Activated naive CD8-positive, alpha-beta T cell treated with anti-CD3 and anti-CD28 coated beads, Interleukin-2, amount 50 U/mL, for 24 hours (primary cell): ENCODE measurements at places on chromosomes 7 and 10.

- DNase-seq = no peak
Measured at GRCh38 chr10:101099901-101100300, 31.2 kb upstream of the TLX1 start.

DNA sequence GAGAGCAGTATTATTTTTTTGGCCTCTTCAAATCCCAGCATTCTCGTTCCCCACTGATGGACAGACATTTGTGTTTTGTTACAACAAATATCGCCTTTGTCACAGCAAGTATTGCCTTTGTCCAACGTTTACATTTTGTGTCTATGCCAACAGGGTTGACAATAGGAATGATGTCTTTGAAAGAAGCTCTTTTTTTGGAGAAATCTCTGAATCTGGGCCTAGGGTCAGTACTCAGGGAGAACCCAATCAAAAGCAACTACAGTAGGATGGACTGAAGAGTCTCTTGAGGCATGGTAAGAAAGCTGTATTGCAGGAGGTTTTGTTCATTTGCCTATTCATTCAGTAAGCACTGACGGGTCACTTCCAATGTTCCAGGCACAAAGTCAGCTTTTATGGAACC lies 57.7 kb upstream of the KLF14 start:
- DNase-seq = no peak

- no peak for DNase-seq
Measured at GRCh38 chr10:80416479-80417098, 8.2 kb downstream of the PRXL2A start.

DNA sequence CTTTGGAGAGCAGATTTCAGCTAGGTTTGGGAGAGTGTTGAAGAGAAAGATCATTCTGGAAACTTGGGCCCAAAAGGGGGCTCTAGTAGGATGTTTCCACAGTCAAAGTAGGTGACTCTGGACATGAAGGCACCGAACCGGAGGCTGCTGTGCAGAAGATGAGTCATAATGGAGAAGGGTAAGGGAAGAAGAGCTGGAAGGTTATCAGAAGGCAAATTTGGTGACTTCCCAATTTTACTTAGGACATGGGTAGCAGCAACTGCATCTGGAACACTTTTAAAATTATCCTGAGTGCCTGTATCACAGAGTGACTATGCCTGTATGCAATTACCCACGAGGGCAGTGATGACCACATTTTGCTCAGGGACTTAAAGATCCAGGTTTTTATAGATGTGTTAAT lies 38.8 kb downstream of the PIK3AP1 start:
- DNase-seq = no peak

DNA sequence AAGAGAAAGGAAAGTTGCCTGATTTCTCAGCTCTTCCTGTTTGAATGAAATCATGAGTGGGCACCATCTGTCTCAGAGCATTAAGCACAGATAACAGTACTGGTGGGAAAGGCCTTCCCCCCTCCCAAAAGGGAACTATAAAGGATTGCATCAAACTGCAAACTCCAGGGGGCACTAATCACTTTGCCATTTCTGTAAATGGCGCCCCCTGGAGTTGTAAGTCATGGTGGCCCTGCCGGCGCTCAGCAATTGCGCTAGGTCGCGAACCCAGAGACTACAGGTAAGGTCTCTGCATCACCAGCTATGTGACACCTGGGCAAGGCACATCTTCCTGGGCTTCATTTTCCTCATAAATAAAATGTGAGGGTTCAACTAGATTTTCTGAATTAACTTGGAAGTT lies 11.1 kb downstream of the LRRC4 start:
- DNase-seq = peak; percentile 45

GRCh38 chr7:43590862-43591557 lies 8.1 kb downstream of the STK17A start:
- peak; percentile 34 for DNase-seq
